ENCODE measurements at places on chromosomes 16 and 17.

GRCh38 chr17:44903012-44903685, 3.9 kb upstream of the EFTUD2 start:
- no peak for DNase-seq

- DNase-seq: no peak
Observed at GRCh38 chr17:79113699-79114457, 39.3 kb downstream of the ENGASE start.

DNA sequence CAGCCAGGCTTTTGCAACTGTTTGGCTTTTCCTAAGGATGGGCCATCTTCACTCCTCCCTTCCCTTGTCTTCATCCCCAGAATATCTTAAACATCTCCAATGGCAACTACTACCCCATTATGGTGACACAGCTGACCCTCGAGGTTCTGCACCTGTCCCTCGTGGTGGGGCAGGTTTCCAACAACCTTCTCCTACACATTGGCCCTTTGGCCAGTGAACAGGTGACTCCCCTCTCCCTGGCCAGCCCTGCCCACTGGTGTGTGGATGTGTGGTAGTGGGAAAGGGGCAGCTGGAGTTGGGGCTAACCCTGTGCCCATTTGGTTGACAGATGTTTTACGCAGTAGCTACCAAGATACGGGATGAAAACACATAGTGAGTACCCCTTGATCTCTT, 4.7 kb downstream of the TMEM106A start:
- no peak for DNase-seq

DNA sequence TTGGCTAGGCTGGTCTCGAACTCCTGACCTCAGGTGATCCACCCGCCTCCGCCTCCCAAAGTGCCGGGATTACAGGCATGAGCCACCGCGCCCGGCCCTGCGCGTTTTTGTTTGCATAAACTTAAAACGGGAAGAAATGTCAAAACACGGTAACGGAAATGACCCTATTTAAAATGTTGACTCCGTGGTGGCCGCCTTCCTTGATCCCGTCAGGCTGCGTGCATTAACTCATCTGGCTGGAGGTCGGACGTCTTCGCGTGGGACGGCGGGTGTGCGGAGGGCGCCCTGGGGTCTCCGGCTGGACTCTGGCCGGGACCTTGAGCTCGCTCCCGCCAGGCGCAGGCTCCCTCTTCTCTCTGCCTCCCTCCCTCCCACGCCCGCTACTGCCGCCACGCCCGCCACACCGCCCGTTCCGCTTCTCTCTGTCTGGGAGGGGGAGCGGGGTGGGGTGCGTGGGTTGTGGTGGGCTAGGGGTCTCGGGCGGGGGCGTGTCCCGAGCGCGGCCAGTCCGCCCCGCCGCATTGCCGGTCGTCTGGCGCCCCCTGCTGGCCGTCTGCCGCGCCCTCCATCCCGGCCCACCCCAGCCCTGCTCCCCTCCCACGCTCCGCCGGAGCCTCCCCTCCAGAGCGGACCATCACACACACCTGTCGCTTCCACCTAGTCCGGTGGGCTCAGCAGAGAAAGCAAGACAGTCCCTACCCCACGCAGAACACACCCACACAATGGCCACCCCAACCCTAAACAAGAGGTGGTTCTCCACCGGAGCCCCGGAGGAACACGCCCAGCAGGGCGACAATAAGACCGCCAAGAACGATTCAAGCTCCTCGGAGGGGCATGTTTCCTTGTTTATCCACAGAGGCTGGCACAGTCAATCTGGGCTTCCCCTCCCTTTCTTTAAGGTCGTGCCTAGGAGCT, 1.2 kb upstream of the CCDC42 start:
- DNase-seq: peak; percentile 30

GRCh38 chr17:27968206-27968732, 74.2 kb upstream of the NLK start:
- DNase-seq: no peak

GRCh38 chr17:1077581-1077985, 80.7 kb downstream of the TIMM22 start:
- no peak for DNase-seq

DNA sequence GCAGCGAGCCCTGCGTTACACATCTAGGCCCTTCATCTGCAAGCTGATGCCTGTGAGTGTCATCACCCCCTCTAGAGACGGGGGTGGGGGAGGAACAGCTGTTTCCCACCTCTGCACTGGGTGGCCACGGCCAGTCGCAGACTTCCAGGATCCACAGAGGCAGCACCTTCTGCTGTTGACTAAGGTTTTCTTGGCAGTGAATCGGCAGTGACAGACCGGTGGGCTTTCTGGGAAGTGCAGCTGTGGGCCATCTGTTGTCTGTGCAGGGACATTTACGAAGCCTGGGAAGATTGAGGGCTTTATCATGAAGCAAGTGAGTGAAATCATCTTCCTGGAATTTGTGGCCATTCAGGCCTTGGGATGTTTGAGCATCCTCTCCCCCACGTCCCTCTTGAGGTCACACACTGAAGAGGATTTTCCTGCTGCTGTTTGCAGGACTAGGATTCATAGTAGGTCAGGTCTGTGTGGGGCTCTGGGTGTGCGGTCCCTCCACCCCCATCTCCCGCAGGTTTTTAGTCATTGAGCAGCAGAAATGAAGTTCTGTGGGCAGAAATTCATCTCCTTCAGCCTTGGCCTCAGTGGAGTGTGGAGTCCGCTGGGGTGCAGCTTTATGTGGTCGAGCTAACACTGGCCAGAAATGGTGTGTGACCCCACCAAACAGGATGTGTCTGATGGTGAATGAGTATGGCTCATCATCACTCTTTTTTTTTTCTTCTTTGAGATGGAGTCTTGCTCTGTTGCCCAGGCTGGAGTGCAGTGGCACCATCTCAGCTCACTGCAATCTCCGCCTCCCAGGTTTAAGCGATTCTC, 12.0 kb downstream of the PGS1 start:
- no peak for DNase-seq

- DNase-seq: no peak
Observed at GRCh38 chr17:17151541-17151940, 54.6 kb downstream of the PLD6 start.

DNA sequence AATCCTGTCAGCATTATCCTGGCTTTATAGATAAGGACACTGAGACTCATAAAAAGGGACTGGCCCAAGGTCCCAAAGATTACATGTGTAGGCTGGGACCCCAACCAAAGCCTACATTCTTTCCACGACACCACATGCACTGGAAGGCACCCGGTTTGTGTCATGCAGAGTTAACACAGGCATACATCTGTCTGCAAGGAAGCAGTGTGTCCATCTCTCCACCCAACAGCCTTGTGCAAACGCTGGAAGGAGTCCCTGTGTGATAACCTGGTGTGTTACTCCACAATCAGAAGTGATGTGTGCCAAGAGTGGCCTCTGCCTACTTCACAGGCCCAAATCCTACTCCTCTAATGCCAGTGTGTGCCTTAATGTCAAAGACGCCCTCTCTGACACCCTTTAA, 139.8 kb downstream of the PARN start:
- no peak for DNase-seq

DNA sequence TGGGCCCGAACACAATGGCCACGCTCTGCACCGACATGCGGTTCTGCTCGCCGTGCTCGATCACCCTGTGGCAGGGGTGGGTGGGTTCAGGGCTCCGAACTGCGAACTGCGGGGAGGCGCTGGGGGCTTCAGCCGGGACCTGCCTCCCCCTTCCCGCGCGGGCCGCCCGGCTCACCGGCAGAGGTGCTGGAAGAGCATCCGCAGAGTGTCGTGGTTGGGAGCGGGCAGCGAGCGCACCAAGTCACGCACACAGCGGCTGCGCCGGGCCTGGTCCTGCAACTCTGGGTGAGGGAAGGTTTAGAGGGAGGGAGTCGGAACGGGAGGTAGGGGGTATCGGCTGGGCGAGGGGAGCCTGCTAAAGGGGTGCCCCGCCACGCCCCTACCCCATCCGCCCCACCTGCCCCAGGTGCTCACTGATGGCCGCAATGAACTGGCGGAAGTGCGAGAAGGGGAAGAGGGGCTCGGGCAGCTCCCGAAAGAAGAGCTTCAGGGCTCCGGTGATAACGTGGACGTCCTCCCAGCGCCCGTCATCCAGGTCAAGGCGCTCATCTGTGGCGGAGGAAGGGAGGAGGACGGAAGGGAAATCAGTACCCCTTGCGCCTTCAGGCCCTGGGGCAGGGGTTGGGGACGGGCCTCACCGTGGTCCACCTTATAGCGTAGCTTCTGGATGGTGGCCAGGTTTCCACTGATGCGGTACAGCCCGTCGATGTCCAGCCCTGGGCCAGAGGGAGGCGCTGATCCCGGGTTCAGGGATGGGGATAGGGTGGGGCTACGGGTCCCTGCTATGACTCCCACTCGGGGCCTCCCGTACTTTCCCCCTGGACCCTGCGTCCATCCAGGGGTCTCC, 36.9 kb downstream of the ARHGAP27 start:
- no peak for DNase-seq

- no peak for DNase-seq
Observed at GRCh38 chr17:28317966-28318758, 838 bp upstream of the TMEM97 start.

DNA sequence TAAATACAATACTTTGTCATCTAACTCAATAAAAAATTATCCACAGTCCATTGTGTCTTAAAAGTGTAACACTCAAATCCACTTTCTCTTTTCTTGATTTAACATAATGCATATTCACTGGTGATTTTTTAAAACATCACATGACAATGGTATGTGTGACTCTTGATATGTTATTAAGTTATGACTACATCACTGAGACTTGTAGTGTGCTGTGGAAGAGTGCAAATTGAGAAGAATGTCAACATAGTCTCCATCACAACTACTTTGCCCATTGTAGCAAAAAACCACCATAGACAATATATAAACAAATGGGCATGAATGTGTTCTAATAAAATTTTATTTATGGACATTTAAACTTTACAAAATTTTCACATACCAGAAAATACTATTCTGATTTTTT, 380.7 kb upstream of the PMFBP1 start:
- no peak for DNase-seq

DNA sequence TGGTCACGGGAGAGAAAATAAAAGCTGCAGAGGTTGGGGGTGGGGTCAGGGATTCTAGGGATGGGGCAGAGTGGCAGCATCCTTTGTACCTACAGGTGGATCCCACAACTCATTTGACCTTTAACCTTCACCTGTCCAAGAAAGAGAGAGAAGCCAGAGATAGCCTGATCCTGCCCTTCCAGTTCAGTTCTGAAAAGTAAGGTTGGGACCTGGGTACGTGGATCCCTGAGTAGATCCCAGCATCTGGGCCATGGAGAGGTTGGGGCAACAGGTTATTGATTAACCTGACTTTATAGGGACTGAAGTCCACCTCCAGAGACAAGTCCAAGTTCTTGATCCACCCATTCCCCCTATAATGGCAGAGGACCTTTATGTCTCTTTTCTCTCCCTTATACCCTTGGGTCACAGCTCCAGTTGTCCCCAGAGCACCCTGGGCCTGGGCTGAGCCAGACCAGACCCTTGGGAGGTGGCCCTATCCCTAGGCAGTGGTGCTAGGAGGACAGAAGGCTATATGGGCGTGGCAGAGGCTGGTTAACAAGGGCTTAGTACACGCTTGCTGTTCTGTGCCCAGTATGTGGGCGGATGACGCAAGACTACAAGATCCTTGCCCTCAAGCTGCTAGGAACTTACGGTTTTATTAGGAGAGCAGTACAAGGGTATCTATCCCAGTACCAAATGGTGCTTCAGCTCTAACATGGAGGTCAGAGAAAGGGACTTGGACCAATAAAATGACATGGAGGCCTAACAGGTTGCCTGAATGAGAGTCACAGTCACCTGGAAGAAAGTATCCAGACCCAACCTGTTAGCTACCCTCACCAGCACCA, 3.3 kb downstream of the CLDN7 start:
- DNase-seq: no peak

GRCh38 chr16:88762941-88763340, 22.1 kb downstream of the PIEZO1 start:
- DNase-seq: no peak

DNA sequence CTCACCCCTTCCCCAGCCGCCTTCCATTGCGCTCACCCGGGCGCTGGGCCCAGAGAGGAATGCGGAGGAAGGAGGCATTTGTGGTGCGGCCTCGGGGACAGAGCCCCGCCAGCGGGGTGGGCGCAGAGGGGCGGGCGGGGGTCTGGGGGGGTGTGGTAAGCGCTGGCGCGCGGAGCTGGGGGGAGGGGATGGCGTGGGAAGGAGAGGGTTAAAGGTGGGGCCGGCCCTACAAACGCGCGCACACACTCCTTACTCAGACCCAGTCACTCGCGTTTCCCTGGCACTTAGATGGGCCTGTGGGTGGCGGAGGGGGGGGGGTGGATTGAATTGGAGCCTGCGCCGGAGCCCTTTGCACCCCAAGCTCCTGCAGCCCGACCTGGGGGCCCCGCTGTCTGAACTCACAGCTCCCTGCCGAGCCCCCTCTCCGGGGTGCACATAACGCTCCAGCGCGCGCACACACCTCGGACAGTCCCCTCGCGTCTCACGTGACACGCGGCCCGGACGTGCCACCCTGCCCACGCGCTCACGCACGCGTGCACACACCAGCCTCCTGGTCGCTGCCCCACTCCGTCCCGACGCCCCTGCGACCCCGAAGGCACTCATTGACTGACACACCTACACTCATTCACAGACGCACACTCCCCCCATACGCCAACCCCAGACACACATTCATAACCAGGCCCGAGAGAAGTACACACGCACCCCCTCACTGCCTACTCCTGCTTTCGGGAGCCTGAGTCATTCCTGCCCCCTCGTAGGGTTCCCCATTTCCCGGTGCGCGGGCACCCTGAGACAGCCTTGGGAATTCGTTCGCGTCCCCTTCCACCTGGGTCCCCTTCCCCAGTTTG, 844 bp downstream of the TBKBP1 start:
- peak; percentile 81 for DNase-seq

- DNase-seq: no peak
Observed at GRCh38 chr17:32488177-32488542, 1.4 kb downstream of the CDK5R1 start.

DNA sequence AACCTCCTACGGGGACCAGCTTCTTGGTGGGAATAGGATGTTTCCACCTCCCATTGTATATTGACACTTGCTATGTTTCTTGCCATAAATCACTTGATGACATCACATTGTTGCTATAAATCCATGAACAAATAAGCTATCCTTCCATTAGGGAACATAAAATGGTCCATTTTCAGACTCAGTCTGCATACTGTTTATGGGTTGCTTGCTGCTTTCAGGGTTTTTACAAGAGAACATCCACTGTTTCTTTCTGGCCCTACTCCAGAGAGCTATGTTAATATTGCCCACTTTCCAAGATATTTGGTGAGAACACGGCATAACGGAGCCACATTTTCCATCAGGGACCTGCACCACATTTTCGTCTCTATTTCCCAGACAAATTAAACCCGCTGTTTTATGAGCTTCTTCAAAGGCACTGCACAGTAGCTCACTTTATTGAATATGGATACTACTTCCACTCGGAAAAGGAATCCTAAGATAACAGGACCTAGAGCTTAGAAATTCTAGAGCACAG, 800.2 kb downstream of the KCNJ2 start:
- DNase-seq: no peak

Measured in ascending aorta (tissue), 2 donors.